ENCODE measurements at places on chromosomes 12 and 14.
A peak's percentile ranks its signal among the peaks of the same experiment; 100 is the strongest.

DNA sequence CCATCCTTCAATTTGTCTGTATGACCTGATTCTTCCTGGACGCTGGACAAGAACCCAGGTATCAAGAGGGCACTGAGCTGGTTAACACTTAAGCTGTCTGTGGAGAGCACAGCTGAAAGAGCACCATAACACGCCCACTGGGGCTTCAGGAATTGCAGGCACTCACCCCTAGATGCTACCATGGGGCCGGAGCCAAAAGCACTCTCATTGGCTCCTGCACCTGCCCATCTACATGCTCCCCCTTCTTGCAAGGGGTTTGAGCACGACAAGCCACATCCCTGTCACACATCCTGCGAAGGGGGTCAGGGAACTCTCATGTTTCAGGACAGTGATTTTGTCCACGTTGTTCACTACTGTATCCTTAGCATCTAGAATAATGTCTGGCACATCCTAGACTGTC, 35.1 kb upstream of the TBC1D15 start:
- no peak for DNase-seq
- peaks cover 3% of the 10 kb centered on the region for H3K36me3 ChIP-seq
- H3K4me1 ChIP-seq, result no peaks in the 10 kb centered on the region
- no peak overlapping the region for H3K4me3 ChIP-seq
- peaks cover 23% of the 10 kb centered on the region for H3K27me3 ChIP-seq
- no peak overlapping the region for H3K27ac ChIP-seq

DNA sequence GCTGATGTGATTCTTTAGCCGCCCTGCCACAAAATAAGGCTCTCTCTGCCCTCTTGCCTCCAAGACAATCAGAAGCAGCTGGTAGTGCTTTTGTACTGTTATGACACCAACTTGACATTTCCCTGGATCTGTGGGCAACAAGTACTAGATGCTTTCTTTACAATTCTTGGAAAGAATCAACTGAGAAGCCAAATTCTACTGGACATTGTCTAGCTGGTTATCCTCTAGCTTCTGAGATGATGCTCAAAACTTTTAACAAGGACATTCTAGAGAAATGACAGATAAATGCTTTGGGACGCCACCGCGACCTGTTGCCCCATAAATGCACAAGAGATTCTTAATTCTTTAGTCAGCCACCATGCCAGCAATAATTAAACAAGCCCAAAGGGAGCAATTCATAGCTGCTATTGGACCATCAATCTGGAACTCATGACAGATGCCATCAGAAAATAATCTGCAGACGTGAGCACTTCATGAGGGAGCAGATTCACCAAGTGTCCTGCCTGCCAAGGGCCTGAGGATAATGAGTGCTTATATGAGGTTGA, 22.8 kb downstream of the FMNL3 start:
- H3K4me1 ChIP-seq, result peaks cover 37% of the 10 kb centered on the region
- H3K4me3 ChIP-seq, result no peak overlapping the region
- peak overlapping the region; percentile 74 for H3K27ac ChIP-seq
- no peak for DNase-seq
- H3K27me3 ChIP-seq, result no peaks in the 10 kb centered on the region
- H3K36me3 ChIP-seq, result no peaks in the 10 kb centered on the region

GRCh38 chr12:1660304-1661187, 30.3 kb upstream of the ADIPOR2 start:
- H3K4me1 ChIP-seq, result peaks cover 11% of the 10 kb centered on the region
- DNase-seq, result peak; percentile 32
- H3K27me3 ChIP-seq, result no peaks in the 10 kb centered on the region
- H3K27ac ChIP-seq, result peak overlapping the region; percentile 82

DNA sequence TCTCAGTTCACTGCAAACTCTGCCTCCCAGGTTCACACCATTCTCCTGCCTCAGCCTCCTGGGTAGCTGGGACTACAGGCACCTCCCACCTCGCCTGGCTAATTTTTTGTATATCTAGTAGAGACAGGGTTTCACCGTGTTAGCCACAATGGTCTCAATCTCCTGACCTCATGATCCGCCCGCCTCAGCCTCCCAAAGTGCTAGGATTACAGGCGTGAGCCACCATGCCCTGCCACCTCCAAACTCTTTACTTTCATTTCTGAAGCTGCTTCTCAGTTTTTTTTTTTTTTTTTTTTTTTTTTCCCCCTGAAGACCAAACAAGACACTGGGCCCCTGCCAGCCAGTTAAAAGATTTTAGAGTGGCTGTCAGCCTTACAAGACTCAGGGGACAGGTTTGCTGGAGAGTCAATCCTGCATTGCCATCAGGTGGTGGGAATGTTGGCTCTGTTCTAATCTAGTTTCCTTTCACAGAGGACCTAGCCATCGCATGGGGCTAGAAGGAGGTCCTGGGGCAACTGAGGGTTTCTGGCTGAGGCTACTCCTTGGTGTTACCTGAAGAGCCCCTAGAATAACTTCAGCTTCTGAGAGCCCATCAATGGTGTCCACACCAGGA, 37.4 kb upstream of the HIGD1C start:
- DNase-seq, result no peak
- H3K4me1 ChIP-seq, result no peaks in the 10 kb centered on the region
- no peaks in the 10 kb centered on the region for H3K36me3 ChIP-seq
- no peaks in the 10 kb centered on the region for H3K27me3 ChIP-seq
- H3K27ac ChIP-seq, result no peak overlapping the region
- no peak overlapping the region for H3K4me3 ChIP-seq

GRCh38 chr12:55619354-55620138, 17.1 kb upstream of the OR10P1 start:
- DNase-seq, result peak; percentile 31
- H3K36me3 ChIP-seq, result peaks cover 5% of the 10 kb centered on the region
- no peak overlapping the region for H3K4me3 ChIP-seq
- H3K27me3 ChIP-seq, result peaks cover 38% of the 10 kb centered on the region
- no peak overlapping the region for H3K27ac ChIP-seq
- H3K4me1 ChIP-seq, result peaks cover 3% of the 10 kb centered on the region

DNA sequence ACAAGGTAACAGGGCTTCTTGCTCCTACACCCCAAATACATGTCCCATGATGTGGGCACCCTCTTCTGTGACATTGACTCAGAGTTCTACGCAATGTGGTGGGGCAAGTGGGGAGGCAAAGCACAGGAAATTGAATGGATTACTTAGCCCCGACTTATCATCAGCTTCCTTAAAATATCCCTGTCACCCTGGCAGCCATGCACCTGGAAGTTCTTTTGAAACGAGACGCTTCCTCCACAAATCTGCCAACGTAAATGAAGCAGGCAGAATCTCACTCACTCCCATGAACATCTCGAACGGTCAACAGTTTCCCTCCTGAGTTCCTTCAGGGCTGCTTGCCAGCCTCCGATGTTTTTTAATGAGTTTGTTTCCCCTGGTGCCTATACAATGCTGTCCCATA, 33.5 kb downstream of the RNFT2 start:
- no peak overlapping the region for H3K4me3 ChIP-seq
- DNase-seq, result no peak
- no peaks in the 10 kb centered on the region for H3K27me3 ChIP-seq
- peaks cover 4% of the 10 kb centered on the region for H3K4me1 ChIP-seq
- H3K36me3 ChIP-seq, result peaks cover 5% of the 10 kb centered on the region

- no peaks in the 10 kb centered on the region for H3K4me1 ChIP-seq
- no peak overlapping the region for H3K27ac ChIP-seq
- no peak overlapping the region for H3K4me3 ChIP-seq
- peaks cover 32% of the 10 kb centered on the region for H3K27me3 ChIP-seq
- H3K36me3 ChIP-seq, result no peaks in the 10 kb centered on the region
- no peak for DNase-seq
Observed at GRCh38 chr12:131147894-131148293, 194.2 kb downstream of the ADGRD1 start.

DNA sequence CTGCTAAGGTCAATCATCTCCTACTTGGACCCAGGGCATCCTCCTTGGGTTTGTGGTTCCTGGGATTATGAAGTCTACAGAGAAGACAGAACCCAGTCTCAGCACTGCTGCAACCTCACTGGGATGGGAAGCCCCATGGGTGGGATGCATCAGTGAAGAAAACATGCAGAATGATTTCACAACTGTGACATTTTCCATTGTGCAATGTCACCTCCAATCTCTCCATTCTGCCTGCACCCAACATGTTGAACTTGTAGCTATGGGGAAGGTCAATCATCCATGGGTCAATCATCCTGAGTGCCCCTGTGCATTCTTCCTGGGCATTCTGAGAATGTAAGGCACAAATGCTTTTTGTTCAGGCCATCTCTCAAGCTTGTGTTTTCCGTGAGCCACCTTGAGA, 1004.4 kb upstream of the TMEM132C start:
- no peak overlapping the region for H3K27ac ChIP-seq
- H3K4me3 ChIP-seq, result no peak overlapping the region
- no peaks in the 10 kb centered on the region for H3K36me3 ChIP-seq
- peaks cover 30% of the 10 kb centered on the region for H3K27me3 ChIP-seq

DNA sequence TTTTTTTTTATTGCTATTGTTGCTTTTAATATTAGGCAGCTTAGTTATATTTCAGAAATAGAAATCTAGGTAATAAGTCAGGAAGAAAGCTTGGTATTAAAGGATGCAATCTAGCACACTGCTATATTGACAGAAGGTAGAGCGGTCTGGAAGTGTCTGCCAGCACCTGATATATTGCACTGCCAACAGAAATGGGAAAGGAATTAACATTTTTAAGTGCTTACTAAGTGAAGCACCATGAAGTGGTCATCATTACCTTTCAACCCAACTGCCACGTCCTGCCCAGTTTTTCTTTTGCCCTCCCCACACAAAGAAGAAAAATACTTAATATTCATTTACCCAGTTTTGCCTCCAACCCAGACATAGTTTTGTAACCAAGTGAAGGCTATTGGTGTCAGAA, 163.5 kb downstream of the KITLG start:
- H3K27me3 ChIP-seq, result no peaks in the 10 kb centered on the region
- H3K36me3 ChIP-seq, result no peaks in the 10 kb centered on the region
- no peak overlapping the region for H3K4me3 ChIP-seq
- DNase-seq, result no peak
- peaks cover 2% of the 10 kb centered on the region for H3K4me1 ChIP-seq

- no peaks in the 10 kb centered on the region for H3K36me3 ChIP-seq
- peak overlapping the region; percentile 39 for H3K27ac ChIP-seq
- no peak for DNase-seq
- H3K4me1 ChIP-seq, result peaks cover 3% of the 10 kb centered on the region
- no peaks in the 10 kb centered on the region for H3K27me3 ChIP-seq
Observed at GRCh38 chr14:51807356-51807755, 53.1 kb upstream of the GNG2 start.

DNA sequence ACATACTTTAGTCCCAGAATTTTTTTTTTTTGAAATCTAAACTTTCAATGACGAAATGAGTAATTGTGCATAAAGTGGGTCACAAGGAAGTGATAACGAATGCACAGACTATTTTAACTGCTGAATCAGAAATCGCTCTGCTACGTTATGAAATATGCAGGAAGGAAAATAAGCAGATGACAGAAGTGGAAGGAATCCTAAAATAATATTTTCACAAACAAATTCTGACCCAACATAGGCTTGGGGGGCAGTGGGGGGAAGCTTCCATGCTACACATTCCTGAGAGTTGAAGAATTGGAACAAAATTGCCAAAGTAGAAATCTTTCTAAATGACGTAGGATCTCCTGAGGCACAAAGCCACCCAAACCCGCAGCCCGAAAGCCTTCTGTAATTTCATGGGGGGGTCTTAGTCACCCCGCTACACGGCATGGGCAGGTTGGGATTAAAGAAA, 89.6 kb downstream of the ARF6 start:
- H3K36me3 ChIP-seq, result no peaks in the 10 kb centered on the region
- no peaks in the 10 kb centered on the region for H3K27me3 ChIP-seq
- peaks cover 59% of the 10 kb centered on the region for H3K4me1 ChIP-seq
- peak overlapping the region; percentile 98 for H3K27ac ChIP-seq

- no peak overlapping the region for H3K4me3 ChIP-seq
- no peaks in the 10 kb centered on the region for H3K36me3 ChIP-seq
- H3K27ac ChIP-seq, result no peak overlapping the region
- no peak for DNase-seq
- no peaks in the 10 kb centered on the region for H3K4me1 ChIP-seq
Observed at GRCh38 chr12:78293059-78293686, 462.5 kb downstream of the NAV3 start.

DNA sequence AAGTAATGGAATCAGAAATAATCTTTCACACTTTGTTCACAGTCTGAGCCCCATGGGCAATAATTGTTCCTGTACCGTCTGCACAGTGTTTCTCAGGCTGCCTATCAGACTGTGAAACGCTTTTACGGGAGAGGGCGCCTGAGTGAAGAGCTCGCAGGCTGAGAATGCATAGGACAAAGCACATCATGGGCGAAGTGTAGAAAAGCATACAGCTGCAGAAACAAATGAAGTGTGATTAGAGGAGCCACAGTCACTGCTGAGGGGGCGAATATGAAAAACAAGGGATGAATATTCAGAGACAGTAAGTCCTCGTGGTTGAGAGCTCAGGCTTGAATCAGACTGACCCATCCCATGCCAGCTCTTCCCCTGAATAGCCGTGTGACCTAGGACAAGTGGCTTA, 438.4 kb upstream of the DCN start:
- H3K4me3 ChIP-seq, result no peak overlapping the region
- peaks cover 4% of the 10 kb centered on the region for H3K4me1 ChIP-seq
- peaks cover 3% of the 10 kb centered on the region for H3K36me3 ChIP-seq
- DNase-seq, result no peak
- H3K27me3 ChIP-seq, result peaks cover 4% of the 10 kb centered on the region

DNA sequence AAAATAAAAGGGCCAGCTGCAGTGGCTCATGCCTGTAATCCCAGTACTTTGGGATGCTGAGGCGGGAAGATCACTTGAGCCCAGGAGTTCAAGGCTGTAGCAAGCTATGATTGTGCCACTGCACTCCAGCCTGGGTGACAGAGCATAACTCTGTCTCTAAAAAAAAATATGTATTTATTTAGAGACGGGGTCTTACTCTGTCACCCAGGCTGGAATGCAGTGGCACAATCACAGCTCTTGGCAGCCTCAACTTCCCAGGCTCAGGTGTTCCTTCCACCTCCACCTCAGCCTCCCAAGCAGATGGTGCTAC, 179.3 kb upstream of the ATF7IP start:
- no peak for DNase-seq
- peaks cover 25% of the 10 kb centered on the region for H3K27me3 ChIP-seq
- peaks cover 2% of the 10 kb centered on the region for H3K36me3 ChIP-seq
- H3K4me1 ChIP-seq, result peaks cover 7% of the 10 kb centered on the region
- H3K27ac ChIP-seq, result no peak overlapping the region

DNA sequence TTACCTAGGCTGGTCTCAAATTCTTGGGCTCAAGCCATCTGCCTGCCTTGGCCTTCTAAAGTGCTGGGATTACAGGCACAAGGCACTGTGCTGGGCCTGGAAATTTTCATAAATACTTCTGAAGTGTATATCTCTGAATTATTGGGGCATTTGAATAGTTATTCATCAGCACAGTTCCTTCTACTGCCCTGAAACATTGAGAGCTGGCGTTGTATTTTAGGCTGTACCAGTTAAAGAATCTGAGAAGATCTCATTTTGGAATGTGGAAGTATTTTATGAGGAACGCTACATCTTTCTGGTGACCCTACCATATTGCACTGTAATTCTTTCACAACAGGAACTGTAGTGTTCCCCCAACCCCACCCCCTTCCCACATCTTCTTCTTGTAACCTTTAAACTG, 349.0 kb upstream of the RGS6 start:
- H3K4me3 ChIP-seq, result no peak overlapping the region
- H3K4me1 ChIP-seq, result peaks cover 16% of the 10 kb centered on the region
- H3K36me3 ChIP-seq, result peaks cover 6% of the 10 kb centered on the region
- DNase-seq, result no peak
- no peak overlapping the region for H3K27ac ChIP-seq

DNA sequence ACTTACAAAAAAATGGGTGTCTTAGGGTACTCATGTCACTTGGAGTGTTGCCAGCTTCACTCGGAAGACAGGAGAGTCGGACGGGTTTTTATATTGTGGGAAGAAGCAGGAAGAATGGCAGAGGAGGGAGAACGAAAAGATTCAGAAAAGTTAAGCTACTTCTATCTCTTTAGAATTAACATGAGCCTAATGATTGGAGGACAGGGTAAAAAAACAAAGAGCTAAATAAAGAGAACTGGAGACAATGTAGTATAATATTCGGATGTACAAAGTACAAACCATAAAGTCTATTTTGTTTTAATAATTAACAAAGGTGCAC, 43.9 kb downstream of the EFCAB11 start:
- H3K36me3 ChIP-seq, result peaks cover 6% of the 10 kb centered on the region
- no peak overlapping the region for H3K4me3 ChIP-seq
- peaks cover 50% of the 10 kb centered on the region for H3K27me3 ChIP-seq

All from T-helper 17 cell (primary cell).